Vagina (tissue), 2 donors: ENCODE measurements at places on chromosomes 16 and 17.

DNA sequence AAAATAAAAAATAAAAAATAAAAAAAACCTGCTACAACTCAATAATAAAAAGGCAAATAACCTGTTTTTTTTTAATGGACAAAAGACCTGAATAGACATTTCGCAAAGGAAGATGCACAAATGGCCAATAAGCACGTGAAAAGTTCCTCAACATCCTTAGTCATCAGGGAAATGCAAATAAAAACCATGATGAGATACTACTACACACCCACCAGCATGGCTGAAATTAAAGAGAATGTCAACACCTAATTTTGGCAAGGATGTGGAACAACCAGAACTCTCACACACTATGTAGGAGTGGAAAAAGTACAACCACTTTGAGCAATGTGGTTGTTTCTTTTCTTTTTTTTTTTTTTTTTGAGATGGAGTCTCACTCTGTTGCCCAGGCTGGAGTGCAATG lies 24.6 kb downstream of the COG7 start:
- DNase-seq, result no peak

GRCh38 chr17:15267996-15268395 lies 2.9 kb upstream of the PMP22 start:
- DNase-seq, result no peak

DNA sequence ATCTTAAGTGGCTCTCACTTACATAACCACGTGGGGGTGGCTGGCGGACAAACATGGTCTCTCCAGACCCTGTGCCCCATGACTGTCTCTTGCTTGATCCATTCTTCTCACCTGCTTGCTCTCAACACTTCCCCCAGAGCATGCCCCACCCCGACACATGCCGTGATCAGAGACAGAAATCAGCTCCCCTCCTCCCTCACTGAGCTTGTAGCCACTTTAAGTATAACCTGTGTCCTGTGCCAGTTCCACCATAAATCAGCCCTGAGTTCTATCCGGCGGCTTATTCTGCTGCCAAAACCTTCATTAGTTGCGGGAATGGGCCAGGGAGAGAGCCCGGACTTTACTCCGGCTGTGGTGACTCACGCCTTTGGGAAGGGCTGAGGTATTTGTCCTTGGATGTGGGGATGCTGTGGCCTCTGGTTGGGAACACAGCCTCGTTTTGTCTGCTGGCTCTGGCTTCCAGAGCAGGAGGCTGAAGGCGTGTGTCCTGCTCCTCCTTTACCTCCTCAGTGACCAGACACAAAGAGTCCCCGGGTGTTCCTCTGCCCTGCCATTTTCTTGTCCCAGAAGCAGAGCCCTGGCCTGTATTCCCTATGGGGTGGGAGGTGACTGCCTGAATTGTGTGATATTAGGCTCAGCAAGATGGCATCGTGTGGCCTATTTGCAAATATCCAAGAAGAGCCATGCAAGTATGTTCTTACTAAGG lies 21.1 kb downstream of the ANKRD40 start:
- DNase-seq, result peak; percentile 97

- DNase-seq, result no peak
Observed at GRCh38 chr16:71610447-71610846, 15.5 kb upstream of the MARVELD3 start.

DNA sequence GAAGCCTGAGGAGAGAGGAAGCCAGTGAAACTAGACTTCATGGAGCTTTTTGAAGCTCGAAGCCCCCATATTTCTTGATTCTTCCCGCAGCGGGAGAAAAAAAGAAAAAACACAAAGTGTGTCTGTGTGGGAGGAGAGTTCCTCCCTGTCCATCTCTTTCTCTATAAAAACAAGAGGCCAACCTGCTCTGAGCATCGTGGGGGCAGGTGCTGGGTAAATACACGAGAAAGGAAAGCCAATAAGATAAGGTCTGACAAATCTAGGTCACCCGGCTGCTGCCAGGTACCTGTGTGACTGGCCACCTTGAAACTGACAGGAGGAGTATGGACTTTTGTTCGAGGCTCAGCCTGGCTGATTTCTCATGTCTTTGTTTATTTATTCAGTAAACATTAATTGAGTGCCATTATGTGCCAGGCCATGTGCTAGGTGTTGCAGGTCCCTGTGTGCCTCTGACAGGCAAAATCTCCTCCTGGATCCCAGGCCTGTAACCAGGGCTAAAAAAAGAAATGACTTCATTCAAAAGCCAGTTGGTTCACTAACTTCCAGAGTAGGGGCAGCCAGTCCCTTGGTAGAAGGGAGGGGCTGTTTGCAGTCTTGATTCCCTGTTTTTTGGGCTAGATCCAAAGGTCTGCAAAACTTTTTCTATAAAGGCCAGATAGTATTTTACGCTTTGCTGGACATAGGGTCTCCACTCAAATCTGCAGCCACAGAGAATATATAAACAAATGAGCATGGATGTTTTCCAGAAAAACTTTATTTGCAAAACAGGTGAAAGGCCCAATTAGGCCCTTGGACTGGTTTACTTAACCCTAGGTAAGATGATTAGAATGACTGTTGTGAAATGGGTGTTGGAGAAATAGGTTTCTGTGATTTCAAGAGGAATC lies 35.6 kb downstream of the YPEL2 start:
- no peak for DNase-seq

- no peak for DNase-seq
Observed at GRCh38 chr17:43367737-43368242, 31.0 kb upstream of the ARL4D start.

GRCh38 chr17:42422412-42422957 lies 571 bp downstream of the CAVIN1 start:
- DNase-seq, result no peak

GRCh38 chr17:81431545-81432482 lies 36.6 kb downstream of the BAHCC1 start:
- no peak for DNase-seq

DNA sequence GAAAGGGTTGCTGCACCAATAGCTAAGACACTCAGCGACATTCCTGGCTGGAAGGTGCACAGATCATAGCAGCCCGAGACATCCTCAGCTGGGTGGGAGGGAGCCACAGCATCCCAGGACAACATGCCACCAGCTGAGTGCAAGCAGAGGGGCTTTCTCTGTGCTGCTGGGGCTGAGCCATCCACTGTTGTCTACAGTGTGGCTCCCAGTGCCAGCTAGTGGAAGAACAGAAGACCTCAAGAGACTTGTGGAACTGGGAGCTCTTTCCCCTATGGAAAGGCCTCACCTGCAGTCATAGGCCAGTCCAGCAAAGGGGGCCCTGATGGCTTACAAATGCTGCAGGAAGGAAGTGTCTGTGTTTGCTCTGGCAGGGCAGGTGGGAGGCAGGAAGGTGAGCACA lies 131.0 kb downstream of the C16orf78 start:
- DNase-seq, result no peak

GRCh38 chr16:2385190-2385836 lies 43.9 kb upstream of the CCNF start:
- no peak for DNase-seq

DNA sequence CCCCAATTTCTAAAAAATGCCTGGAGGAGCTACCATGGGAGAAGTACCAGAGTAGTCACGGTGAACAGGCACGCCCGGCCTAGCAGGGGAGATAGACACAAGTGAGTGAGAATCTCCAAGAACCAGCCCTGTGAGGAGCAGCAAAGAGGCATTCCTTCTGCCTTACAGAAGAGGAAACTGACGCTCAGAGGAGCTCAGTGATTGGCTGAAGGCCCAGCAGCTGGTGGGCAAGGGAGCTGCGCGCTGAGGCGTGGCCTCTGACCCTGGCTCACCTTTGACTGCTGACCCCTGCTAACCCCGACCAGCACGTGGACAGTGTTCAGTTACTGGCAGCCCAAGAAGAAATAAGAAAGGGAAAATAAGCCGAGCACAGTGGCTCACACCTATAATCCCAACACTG lies 1.8 kb downstream of the C16orf96 start:
- DNase-seq, result no peak

DNA sequence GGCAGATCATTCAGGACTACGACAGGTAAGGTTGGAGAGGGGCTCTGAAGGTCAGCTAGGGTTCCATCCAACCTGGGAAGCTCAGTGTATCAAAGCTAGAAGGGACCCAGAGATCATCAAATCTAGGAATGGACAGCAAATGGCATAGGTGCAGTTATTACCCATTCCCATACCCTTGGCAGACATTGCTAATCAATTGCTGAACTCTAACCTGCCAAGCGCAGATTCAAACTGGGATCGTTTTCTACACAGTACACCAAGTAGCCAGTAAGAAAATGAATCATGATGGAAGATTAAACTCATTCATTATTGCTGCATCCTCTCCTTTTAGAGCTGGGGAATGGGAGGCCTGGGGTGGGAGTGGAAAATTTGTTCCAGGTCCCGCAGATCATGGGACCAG lies 33.6 kb downstream of the CPNE2 start:
- no peak for DNase-seq

- no peak for DNase-seq
Observed at GRCh38 chr16:65543781-65544740, 422.2 kb upstream of the CDH11 start.

- DNase-seq, result no peak
Observed at GRCh38 chr16:88499836-88500251, 46.8 kb downstream of the ZFPM1 start.

DNA sequence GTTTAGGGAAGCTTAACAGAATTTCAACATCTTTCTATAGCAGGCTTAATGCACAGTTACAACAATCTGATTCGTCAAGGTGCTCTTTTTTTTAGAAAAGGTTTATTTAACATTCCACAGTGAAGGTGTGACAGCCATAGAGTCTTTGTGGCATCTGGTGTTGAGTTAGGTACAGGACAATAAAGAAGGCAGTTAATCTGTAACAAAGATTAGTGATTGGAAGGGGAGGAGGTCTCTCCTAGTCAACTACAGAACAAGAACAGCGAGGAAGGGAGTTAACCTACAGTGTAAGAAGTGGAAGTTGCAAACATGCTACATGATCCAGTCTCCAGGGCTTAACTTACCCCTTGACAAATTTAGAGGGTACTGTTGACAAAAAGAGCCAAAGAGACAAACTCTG lies 3.0 kb upstream of the ZDHHC7 start:
- DNase-seq, result no peak

DNA sequence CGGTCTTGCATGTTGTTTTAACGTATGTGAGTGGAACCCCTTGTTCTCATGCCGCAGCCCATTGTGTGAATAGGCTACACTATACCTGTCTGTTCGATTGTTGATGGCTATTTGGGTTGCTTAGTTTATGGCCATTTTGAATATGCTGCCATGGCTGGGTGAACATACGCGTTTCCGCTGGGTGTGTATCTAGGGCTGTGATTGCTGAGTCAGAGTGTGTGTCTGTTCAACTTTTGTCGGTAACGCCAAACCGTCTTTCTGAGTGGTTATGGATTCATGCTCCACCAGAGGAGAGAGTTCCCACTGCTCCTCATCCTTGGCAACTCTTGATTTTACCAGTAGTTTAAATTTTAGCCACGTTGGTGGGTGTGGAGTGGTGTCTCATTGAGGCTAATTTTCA lies 77.0 kb downstream of the METRNL start:
- no peak for DNase-seq

DNA sequence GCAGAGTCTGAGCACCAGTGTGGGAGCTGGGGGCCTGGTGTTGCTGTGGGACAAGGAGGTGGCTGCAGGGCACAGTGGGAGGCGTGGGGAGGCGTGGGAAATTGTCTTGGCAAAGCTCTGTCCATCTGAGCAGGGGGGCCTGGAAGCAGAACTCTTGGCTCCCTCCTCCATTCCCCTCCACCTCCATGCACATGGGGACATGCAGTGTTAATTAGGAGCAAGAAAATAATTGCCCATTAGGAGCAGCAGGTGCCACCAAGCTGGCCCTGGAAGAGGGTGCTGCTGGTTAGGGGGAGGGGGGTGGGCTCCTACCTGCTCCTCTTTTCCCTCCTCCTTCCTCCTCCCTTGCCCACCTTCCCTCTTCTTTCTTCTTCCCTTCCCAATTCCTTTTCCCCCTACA lies 4.5 kb downstream of the TTYH2 start:
- DNase-seq, result no peak

DNA sequence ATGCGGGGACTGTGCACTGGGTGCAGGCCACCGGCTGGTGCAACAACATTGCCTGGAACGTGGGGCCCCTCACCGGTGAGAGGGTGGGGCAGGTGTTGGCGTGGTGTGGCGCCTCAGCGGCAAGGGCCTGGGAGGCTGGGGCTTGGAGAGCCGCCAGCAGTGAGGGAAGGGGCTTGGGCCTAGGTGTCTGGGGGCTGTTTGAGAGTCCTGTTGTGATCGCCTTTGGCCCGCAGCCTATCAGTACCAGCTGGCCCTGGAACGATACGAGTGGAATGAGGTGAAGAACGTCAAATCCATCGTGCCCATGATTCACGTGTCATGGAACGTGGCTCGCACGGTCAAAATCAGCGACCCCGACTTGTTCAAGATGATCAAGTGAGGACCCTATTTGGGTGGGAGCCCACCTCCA lies 2.6 kb upstream of the TMEM88 start:
- DNase-seq, result no peak

DNA sequence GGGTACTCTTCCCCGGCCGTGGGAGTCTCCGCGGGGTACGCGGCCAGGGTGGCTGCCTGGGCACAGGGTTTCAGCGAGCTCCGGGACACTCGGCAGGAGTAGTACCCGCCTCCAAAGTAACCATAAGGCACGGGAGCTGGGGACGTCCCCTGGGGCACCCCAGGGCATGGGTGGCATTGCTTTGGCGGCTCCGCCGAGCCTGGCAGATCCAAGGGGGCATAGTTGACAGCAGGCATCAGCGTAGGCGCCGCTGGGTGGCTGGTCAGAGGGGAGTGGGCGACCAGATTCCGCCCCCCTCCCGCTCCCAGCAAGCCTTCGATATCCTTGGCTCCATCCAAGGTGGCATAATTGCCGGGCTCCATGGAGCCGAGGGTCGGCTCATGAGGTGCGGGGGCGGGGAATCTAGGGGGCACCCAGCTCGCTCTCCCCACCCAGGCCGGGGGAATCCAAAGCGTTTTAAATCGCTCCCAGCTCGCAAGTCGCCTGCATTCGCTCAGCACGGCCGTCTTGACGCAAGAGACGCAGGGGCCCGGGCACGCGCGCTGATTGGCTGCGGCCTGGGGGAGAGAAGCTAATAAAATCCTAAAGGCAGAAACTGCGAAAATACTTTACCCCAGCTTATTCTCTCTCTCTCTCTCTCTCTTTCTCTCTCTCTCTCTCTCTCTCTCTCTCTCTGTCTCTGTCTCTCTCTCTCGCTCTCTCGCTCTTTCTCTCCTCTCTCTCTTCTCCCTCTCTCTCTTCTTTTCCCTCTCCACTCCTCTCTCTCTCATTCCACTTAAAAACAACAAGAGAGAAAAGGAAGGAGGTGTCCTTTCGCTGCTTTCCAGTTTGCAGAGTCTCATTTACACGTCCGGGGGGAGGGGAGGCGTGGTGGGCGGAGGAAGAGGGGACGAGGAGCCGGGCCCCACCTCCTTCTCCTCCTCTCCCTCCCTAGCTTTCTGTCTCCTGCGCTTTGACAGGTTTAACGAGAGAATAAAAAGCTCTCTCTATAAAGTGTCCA lies at the start of gene HOXB13:
Gene HOXB13, minus strand, starts transcription at position 519 of the 1,000 bp plus-strand sequence. Its CDS starts 157 bp downstream, at position 362.
- no peak for DNase-seq

DNA sequence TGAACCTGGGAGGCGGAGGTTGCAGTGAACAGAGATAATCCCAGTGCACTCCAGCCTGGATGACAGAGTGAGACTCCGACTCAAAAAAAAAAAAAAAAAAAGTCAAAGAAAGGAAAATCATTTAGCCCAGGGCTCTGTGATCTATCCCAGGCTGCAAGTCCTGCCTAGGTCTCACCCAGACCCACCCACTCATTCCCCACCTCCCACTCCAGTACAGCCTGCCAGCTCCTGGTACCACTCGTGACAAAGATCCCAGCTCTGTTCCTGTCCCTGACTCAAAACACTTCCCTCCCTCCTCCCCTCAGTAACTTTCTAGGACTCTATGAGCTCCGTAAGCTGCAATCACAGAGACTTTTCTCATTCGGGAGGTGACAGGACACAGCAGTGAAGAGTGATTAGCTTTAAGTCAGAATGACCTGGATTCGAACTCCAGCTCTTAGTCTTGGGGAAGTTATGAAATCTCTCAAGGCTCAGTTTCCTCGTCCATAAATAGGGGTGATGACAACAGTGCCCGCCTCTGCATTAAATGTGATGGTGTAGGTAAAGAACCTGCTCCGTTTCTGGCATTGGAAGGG lies 28.0 kb upstream of the MRPS23 start:
- no peak for DNase-seq
